ENCODE measurements at places on chromosomes 2 and 18.

GRCh38 chr2:119062652-119063051 lies 95.9 kb downstream of the C1QL2 start:
- DNase-seq: no peak

- DNase-seq: no peak
Measured at GRCh38 chr2:25473758-25474340, 132.1 kb upstream of the DNMT3A start.

- DNase-seq: no peak
Measured at GRCh38 chr18:72692595-72692994, 148.5 kb upstream of the CBLN2 start.

DNA sequence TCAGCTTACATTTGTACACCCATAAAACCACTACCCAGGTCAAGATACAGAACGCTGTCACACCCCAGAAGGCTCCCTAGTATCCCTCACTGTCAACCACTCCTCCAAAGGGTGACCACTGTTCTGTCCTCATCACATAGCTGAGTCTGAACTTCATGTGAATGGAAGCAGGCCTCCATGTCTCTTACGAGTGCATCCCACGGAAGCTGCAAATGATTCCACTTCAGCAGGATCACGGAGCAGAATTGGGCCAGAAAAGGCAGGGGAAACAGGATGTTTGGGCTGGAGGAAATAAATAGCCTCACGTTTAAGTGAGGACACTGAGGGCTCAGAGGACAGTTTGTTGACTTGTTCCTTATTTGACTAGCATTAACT lies 38.4 kb downstream of the LBH start:
- no peak for DNase-seq

DNA sequence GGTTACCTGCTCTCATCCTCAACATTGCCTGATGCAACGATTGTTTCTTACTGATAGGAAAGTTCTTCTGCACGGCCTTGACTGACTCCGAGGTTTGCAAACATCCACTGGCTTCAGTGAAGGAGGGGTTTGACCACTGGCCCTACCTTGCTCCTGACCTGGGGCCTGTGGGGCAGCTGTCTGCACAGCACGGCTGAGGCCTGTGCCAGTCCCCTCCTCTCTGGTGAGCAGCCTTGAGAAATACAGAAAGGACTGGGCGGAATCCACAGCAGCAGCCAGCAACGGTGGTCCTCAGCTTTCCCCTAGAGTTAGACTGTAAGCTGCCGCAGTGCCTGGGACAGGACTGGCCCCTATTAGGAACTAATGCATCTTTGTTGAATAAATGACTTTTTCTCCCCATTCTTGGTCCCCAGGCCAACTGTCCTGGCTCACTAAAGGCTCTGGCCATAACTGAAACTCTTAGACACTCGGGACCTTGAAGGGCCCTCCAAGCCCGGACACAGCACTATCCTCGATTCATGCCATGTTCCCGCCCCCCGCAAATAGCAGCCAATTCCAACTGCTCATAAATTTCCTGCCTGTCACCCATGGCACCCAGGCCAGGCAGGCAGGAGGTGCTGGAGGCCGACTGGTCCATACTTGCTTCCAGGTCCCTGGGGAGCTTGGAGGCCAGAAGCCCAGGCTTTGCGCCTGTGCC lies 26.7 kb downstream of the ATOH8 start:
- no peak for DNase-seq

DNA sequence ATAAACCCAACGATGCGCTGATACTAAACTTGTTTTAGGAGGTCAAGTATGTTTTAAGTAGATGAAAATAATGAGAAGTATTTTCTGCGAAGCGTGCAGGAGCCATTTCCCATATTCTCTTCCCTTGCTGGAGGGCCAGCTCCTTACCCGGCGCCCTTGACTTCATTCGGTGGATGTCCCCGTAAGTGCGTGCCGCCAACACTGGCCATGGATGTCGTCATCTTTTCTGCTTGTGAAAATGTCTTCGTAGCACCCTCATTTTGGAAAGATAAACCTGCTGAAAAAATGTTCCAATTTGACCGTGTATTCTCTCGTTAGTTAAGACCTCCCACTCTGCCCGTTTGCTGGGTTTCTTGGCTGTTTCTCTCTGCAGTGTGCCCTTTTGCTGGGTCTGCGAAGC lies 127.5 kb downstream of the RTP5 start:
- DNase-seq: no peak

DNA sequence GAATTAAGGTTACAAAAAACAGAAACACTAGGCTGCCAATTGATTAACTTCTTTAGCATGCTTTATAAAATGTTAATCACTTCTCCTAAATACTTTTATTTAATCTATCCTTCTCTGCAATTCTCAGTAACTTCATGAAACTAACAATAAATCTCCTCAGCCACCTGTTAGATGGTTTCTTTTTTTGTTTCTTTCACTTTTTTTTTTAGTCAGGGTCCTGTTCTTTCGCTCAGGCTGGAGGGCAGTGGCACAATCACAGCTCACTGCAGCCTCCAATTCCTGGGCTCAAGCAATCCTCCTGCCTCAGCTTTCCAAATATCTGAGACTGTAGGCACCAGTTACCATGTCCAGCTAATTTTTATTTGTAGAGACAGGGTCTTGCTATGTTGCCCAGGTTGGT lies 213.4 kb upstream of the STK17B start:
- no peak for DNase-seq

- DNase-seq: no peak
Measured at GRCh38 chr18:54517521-54517920, 73.5 kb upstream of the DYNAP start.

DNA sequence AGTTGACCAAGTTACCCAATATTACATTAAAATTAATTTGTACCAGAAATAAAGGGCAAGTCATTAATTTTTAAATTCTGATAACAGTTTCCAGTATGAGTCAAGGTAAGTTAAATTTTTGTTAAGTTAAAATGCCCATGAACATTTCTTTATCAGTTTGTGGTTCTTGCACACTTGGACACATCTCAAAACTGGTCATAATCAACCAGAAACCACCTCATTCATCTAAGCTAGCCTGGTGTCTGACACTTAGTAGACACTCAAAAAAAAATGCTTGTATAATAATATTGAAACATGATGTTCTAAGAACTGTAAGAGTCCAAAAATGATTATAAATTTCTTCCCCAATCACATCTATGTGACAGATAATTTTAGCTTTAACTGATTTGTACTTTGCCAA lies 62.4 kb downstream of the SATB2 start:
- no peak for DNase-seq

DNA sequence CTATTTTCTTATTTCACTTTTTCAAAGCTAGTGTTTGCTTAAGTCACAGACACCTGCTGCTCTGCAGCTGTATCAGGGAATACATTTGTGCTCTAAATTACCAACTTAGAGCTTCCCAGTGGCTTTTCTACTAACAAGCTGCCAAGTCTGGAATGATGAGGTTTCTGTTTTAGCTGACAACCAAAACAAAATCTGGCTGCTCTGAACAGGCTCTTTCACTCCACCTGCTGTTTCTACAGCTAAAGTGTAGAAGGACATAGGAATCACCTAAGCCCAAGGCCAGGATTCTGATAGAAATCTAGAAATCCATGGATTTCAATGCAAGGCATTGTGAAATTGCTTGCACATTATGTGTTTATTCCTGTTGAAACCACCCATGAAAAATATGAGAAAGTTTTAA lies 201.2 kb downstream of the SUCLG1 start:
- DNase-seq: no peak

GRCh38 chr2:225465827-225466226 lies 66.3 kb downstream of the NYAP2 start:
- DNase-seq: no peak

DNA sequence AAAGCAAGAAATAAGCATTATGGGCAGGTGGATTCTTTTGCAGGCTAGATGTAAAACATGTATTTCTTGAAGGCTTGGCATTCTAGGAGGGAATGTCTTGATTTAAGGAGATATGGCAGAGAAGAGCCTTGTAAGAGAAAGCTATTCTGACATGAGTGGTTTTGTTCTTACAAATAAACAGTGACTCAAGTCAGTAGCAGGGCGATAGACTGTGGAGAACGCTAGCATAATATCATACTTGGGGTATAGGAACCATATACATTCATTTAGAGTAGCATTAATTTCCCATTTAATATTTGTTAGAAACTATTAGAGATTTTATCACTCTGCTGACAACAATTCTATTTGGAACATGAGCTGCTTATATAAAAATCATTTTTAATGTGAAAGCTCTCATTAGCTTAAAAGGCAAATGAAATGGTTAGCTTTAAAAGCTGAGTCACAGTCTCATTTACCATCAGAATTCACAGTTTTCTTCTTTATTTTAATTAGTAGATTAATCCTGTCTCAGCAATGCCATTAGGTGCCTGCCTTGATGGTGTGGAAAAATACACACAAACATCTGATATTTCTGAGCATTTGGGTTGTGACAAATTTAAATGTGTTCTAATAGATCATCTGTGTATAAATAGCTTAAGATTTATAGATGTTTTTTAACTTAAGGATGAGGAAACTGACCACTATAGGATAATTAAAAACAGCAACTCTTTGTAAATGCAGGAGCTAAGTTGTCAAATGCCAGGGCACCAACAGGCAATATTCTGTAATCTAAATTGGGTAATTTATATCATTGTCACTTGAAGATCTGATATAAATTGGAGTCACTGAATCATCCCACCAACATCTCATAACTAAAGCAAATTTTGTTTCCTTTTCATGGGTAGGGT lies 276.7 kb downstream of the PLCL1 start:
- DNase-seq: no peak

DNA sequence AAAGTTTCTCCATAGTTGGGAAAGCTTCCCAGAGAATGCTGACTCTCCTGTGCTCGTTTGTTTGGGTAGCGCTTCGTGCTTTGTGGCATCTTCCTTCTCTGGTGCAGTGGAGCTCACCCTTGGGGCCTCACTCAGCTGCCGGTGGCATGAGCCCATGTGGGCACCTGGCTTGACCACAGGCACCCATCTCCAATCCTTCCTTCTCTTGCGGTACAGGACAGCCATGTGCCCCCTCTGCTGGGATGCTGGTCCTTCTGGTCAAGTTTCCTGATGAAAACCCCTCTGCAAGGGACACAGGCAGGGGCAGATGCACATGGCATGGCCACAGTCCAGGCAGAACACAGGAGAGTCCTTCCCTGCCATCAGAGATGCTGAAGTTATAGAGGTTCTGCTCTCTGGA lies 555.9 kb upstream of the HS6ST1 start:
- no peak for DNase-seq

- DNase-seq: no peak
Measured at GRCh38 chr2:24970483-24971285, 1.1 kb downstream of the DNAJC27 start.

- no peak for DNase-seq
Measured at GRCh38 chr2:150060341-150060740, 427.1 kb downstream of the RND3 start.

GRCh38 chr2:104853534-104854497 lies at the start of gene POU3F3:
Gene POU3F3 (plus strand): TSS chr2:104854115. CDS start chr2:104855511, 1,396 bp downstream.
- DNase-seq: no peak
